Activated effector memory CD4-positive, alpha-beta T cell treated with Interleukin-2 at 50 U/mL for 16 hours (primary cell): ENCODE measurements at places on chromosomes 4 and X.

DNA sequence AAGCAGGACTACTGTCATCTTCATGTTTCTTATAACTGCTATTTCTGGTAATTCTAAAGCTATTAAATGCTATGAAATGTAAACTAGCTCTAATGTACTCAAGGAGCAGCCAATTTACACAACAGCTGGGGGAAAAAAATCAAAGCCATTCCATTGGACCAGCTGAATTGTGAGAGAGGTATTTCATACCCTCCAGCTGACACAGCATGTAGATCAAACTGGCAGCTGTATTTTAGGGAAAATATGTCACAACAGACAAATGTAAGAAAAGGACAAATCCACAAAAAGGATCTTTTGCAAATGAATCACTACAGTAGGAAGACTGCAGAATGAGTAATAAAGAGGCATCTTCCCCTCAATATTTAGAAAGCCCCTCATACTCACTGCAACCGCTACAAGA, 65.2 kb upstream of the FAM47B start:
- DNase-seq: no peak

DNA sequence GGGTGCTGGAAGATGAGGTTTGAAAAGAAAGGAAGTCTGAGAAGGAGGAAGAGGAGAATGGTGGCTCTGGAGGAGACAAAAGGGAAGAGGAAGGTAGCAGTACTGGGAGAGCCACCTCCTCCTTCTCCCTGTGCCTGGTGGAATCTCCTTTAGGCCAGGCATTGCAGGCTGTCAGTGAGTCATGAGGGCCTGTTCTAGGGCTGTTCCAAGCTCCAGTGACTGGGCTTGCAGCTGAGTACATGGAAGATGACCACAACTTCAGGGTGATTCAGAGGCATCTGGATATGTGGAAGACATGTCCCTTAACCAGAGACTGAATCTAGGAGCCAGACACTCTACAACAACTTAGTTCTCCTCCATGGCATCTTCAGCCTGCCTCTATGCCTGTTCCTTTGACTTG, 107.8 kb downstream of the EFNB1 start:
- no peak for DNase-seq

DNA sequence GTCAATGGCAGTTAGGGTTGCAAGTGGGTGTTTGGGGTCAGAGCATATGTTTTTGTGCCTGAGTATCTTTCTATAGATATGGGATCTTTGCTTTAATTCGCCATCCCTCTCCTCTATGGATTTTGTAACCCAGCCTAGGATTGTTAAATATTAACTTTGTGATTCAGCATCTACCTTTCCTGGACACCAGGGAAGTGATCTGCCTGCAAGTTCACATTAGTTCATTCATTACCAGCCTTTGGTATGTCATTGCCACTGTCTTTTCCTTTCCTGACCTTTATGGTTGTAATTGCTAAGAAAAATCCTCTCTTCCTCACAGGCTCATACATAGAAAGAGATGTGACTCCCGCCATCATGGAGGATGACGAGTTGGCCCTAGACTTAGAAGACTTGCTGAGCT, 73.8 kb downstream of the KIT start:
- DNase-seq: no peak

GRCh38 chr4:19010761-19011160, 989.2 kb upstream of the LCORL start:
- DNase-seq: no peak

DNA sequence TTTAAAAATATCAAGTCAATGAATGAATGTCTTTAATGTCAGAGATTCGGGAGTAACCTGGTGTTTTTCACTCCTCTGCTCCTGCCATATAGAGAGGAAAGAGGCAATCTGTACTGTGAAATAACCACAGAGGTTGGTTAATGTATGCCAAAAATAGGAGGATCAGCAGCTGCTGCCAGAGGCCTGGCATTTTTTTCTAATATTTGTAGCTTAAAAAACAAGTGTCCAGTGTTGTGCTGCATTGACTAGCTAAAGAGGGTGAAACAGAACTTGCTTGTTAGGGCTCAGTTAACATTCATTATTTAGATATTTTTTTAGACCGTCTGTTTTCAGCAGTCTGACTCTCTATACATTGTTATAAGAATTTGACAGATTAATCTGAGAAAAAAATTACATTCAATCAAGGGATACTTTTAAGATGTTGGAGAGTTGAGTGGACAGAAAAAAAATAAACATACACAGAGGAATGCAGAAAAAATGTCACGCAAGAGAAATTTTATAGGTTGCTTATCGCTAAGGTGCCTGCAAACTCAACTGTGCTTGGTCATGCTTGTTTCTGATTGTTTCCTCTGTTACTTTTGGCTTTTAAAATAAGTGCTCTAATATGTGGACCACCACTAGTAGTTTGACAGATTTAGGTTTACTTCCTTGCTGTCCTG, 392.3 kb upstream of the GALNT7 start:
- no peak for DNase-seq

- no peak for DNase-seq
Observed at GRCh38 chrX:17828171-17828570, 32.9 kb downstream of the RAI2 start.

- no peak for DNase-seq
Observed at GRCh38 chr4:182548156-182548555, 305.0 kb downstream of the TENM3 start.

DNA sequence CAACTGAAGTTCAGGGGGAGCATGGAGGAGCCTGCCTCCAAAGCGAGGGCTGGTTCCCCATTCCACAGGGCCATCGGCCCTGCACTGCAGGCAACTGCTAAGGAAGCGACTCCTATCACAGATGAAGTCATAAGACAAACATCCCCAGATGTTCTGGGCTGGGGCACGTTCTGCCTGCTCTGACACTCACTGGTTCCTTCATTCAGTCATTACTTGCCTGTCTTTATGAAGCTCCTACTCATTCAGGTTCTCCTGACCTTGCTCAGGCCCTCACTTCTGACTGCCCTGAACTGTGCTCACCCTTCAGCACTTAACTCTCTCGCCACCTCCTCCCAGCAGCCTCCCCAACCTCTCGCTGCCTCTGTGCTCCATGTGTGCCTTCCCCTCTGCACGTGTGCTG, 2.5 kb upstream of the SLC2A9 start:
- DNase-seq: no peak

DNA sequence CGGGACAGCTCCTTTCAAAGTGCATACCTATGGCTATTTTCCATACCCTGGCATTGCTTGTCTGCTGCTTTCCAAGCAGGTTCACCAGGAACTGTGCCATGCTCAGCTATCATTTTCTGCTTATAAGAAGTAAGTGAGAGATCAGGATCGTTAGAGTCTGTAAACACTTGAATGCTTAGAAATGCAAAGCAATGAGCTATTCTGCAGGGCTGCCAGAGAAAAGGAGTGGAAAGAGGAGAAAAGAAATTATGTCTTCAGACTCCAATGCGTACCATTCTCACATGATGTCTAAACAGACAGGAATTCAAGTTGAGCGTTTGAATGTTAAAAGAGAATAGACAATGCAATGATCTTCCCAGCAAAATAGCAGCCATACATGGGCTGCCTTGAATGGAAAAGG, 245.5 kb upstream of the SLC7A11 start:
- DNase-seq: no peak

GRCh38 chr4:22498866-22499265, 17.0 kb downstream of the ADGRA3 start:
- DNase-seq: no peak

- DNase-seq: no peak
Observed at GRCh38 chr4:85151371-85151770, 184.9 kb upstream of the WDFY3 start.

DNA sequence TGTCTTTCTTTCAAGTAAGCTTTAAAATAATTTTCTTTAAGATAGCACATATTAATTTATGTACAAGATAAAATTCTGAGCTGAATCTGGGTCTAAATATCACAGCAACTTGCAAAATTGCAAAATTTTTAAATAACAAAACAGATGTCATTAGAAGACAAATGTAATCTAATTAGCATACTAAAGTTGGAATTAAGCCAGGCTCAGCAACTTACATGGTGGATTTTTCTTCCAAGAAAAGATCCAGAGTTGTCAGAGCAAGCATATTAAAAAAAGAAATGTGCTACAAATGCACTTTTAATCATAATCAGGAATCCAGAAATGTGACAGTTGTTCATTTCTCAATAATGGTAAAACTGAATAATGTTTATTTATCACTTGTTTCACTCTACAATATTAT, 906.9 kb upstream of the INTU start:
- DNase-seq: no peak

DNA sequence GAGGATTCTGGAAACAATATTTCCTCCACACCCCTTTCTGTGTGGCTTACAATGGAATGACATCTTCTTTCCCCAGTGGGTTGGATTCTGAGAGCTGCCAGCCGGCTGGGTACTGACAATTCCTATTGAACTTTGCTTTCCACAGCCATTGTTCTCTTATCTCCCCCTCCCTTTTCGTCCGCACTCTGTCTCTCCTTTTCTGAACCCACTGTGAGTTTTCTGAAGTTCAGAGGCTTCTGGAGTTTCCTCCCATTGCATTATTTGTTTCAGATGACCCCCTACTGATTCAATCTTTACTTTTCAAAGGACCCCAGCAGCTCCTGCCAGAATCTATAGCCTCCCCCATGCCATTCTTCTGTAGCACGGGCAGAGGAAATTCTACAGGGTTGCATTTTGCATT, 10.4 kb downstream of the SMPX start:
- DNase-seq: no peak

- no peak for DNase-seq
Observed at GRCh38 chr4:148205476-148205875, 236.7 kb downstream of the NR3C2 start.

DNA sequence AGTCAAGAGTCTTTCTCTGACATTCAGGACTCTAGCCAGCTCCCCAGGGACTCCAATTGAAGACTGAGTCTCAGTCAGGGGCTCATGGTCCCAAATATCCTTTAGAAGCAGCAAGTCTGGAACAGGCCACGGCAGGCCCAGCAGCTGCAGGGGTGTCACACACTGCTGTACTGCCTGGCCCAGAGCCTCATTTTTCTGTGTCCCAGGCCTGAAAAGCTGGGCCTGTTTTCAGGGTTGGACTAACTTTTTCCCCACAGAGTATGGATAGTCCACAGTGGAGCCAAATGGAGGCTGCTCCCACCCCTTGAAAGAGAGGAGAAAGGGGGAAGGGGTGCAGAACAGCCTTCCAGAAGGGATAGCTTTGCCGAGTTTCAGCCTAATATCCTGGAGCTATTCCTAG, 146.8 kb upstream of the NALF2 start:
- DNase-seq: no peak

DNA sequence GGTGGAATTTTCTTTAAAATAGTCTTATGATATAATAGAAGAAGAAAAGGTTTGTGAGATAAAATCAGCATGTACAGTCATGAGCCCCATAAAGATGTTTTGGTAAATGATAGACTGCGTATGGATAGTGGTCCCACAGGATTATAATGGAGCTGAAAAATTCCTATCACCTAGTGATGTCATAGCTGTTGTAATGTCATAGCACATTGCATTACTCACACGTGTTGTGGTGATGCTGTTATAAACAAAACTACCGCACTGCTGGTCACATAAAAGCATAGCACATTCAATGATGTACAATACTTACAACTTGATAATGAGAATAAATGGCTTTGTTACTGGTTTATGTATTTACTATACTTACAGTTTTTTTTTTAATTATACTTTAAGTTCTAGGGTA, 715.2 kb upstream of the HTR2C start:
- DNase-seq: no peak

DNA sequence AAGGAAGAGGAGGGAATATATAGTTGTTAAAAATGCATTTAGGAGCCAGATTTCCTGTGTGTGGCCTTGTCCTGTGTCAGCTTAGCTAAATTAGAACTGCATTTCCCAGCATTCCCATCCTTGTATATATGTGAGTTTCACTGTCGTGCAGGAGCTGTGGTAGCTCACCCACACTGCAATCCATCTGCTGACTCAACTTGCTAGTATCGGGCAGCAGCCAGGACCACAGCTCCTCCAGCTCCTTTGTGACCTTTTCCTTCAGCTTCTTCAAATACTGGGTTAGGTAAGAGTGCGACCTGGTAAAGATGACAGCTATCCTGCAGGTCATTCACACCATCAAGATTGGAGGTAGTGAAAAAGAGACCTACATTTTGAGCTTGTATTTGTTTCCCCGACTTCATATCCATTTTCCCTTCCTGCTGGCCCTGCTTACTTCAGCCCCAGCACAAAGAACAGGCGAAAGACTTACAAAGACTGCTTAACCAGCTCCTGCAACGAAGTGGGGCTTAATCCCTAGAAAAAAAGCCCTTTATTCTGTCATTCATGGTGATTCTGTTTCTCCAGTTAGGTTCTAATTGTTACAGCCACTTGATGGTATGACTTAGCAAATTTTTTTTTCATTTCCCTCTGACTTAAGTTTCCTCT, 11.4 kb downstream of the ASIC5 start:
- no peak for DNase-seq
